ENCODE measurements at places on chromosomes 6 and 20.

DNA sequence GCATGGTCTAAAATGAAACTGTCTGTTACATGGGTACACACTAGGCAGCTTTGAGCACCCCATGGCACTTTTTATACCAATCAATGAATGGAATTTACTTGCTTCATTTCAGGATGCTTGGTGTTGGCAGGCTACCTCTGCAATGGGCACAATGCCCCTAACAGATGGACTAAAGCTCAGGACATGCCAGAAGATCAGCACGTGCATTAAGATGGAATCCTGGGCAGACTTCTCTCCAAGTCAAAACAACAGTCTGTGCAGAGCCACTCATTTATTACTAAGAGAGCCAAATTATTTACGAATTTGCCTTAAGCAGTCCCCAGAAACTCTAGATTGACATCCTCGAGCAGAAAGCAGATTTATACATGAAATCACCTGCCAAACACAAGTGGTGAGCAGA is 55.8 kb upstream of the SCML4 start:
- no peak for DNase-seq

GRCh38 chr6:150667977-150668716 is 68.5 kb downstream of the PLEKHG1 start:
- DNase-seq, result no peak

DNA sequence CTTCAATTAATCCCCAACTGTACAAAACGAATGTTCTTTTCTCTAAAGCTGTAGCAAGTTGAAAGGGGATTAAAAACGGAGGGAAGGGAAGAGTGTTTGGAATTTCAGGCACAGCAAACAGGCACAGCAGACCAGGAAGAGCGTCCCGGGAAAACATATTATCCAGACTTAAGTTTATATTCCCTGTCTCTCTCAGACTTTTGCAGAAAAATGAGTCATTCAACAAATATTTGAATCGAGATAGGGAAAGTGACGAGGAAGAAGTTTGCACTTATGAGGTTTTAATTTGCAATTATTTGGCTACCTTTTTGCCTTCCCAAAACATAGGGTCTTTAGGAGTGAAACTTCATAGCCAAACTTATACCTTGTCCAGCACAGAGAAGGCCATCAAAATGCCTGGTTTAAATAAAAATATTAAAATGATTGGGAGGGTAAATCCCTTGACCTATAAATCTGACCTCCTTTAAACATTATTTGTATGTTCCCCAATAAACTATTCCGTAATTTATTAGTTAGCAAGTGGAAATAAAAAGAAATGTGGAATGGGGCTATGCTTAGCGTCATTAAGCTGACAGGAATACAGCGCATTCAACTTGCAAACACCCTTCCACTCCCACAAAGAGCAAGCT is 16.0 kb downstream of the HFE start:
- DNase-seq, result no peak

- no peak for DNase-seq
Measured at GRCh38 chr6:138393871-138394783, 9.9 kb upstream of the HEBP2 start.

- no peak for DNase-seq
Measured at GRCh38 chr20:1915725-1916124, 20.5 kb downstream of the SIRPA start.

GRCh38 chr20:31764641-31765305 is 25.7 kb downstream of the TPX2 start:
- no peak for DNase-seq

DNA sequence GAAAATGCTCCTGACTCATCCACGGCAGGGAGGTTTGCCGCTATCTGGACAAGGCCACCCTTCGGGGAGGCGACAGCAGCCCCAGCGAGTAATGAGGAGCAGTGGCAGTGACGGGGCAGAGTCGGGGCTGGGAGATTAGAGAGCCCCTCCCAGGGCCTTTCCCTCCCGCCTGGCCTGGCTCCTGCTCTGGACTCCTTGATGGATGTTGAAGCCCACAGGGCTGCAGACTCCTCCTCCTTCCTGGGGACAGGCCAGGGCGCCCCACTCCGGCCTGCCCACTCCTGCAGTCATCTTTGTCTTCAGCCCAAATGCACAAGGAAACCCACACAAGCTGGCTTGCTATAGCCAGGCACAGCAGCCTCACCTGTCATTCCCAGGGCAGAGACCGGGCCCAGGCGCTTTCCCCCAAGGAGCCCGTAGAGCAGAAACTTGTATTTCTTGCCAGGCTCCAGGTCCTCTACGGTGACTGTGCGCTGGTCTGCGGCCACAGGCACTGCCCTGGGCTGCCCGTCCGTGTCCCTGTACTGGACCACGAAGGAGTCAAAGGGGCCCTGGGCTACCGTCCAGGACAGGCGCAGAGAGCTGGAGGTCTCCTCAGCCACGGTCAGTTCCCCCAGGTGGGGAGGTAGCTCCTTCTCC is 7.7 kb downstream of the CYP21A2 start:
- DNase-seq, result no peak

- no peak for DNase-seq
Measured at GRCh38 chr6:7899101-7899888, 11.3 kb downstream of the TXNDC5 start.

- DNase-seq, result no peak
Measured at GRCh38 chr6:53333439-53334408, 15.0 kb downstream of the ELOVL5 start.
